Putamen (tissue), 1 donor: ENCODE measurements at places on chromosomes 2 and 18.

DNA sequence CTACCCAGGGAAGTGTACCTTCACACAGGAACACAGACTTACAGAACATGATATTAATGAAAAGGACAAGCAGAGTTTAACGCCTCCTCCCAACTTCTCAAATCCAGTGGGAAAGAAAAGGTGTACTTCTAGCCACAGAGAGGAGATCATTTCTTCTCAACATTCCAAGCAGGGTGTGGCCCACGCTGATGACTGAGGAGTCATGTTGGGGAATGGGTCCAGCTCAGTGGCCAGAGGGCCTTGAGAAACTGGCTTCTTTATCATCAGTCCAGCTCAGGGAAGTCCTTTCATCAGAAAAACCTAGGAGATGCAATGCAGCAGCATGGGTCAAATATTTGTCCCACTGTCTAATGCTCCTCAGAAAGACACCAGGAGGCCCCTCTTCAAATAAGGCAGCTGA, 63.0 kb downstream of the RBM43 start:
- DNase-seq, result no peak

GRCh38 chr2:172012677-172013391, 13.1 kb downstream of the METAP1D start:
- no peak for DNase-seq

DNA sequence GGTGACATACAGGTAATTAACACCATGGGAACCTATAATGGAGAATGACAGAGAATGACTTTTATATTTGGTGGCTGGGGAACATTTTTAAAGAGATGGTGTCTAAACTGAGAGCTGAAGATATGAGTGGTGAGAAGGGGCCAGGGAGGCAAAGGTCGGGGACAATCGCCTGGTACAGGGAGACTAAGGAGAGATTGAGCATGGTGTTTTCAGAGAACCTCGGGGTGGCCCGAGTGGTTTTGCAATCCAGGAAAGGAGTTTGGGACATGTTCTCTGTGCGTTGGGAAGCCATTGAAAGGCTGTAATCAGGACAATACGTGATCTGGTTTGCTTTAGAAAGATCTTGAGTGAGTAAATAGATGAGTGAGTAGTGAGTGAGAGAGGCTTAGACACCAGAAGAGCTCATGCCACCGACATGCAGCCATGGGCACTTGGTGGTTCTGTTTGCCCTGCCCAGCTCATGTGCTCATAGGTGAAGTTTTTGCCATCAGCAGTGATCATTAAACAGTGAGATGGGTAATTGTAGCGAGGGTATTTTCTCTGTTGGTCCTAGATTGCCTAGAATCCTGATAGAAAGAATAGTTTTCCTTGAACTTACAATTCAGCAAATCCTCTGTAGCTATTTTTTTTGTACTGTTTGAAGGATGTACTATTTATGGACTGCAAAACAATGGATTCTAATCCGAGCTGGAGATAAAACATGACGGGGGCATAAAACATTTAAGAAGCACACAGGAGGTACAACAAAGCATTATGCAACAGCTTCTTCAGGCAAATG, 114.7 kb downstream of the SH3RF3 start:
- DNase-seq, result no peak

- DNase-seq, result no peak
These were observed 69.8 kb upstream of the KCTD1 start for GRCh38 chr18:26618135-26618534.

DNA sequence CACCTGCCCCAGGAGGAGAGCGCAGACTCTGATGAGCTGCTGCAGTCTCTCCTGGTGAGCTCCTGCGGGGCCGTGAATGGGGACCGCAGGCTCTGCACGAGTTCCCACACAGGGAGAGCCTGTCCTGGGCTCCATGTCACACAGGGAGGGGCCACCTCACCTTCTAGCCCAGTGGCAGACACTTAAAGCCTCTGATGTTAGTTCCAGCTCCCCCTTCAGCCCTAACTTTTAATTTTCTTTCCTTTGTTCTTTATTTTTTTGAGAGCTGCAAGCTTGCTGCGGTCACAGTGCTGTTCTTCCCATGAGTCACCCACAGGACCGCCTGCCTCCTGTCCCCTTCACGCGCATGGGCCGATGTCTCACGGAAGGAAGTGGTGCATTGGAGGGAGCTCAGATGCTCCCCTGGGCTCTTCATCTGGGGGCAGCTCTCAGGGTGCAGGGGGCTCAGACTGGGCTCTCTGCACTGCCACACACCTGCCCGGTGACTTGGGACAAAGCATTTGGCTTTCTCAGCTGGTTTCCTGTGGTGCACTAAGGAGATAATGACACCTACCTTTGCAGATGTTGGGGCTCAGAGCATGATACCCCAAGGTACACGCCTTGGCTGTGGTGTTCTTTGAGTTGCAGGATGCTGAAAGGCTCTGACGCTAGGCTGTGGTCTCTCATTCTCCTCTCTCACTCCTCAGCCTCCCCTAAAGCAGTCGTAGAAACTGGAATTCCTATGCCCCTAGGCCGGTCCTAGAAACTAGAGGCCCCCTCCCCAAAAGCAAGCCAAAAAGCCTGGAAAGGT, 37.2 kb upstream of the PXDN start:
- DNase-seq, result no peak

GRCh38 chr2:135022952-135023880, 24.0 kb downstream of the MAP3K19 start:
- no peak for DNase-seq

- DNase-seq, result no peak
These were observed 123.5 kb upstream of the EML6 start for GRCh38 chr2:54599914-54600313.

GRCh38 chr18:9851511-9851910, 34.3 kb upstream of the TXNDC2 start:
- DNase-seq, result no peak

DNA sequence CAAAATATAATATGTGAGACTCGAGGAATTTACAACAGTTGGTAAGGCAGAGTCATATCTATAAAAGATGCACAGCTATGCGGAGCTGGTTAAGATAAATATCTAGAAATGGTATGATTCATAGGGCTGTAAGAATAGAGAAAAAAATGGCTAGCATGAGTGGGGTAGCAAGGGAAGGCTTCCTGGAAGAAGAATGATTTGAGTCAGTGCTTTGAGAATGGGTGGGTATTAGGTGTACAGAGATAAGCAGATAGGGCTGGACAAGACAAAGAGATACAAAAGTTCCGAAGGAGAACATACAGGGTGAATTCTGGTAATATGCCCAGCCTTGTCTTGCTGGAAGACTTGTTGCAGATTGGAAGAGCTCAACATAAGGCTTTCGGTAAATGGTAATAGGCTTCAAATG, 291.5 kb upstream of the CCDC68 start:
- DNase-seq, result no peak

GRCh38 chr2:158714420-158714819, 80.7 kb upstream of the DAPL1 start:
- no peak for DNase-seq

DNA sequence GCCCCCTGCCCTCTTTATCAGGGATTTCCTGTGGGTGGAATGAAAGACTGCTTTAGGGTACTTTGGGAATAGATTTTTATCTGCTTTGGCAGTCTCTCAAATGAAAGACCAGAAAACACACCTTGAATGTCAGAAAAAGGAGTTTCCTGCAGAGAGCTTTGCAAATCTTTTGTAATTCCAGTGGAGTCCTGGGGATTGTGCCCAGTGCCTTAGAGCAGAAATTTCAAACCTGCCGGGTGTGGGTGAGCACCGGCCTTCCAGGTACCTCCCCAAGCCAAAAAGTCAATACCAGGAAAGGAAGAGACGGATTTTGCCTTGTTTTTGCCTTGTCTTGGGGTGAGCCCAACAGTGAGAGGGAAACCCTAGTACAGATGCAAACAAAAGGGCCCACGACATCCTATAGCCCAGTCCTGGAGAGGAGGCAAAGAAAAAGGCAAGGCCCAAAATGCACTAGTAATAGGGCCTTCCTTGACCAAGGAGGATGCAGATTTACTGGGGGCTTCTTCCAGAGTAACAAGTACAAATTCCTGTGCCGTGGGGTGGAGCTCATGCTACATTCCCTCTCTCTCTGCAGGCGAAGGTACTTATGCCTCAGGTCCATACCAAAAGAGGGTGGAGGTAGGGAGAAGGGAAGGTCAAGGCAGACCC, 36.4 kb downstream of the FOXI3 start:
- no peak for DNase-seq

- no peak for DNase-seq
These were observed 332.4 kb downstream of the GULP1 start for GRCh38 chr2:188623995-188624643.

GRCh38 chr2:158199928-158200650, 98.4 kb downstream of the UPP2 start:
- DNase-seq, result no peak

DNA sequence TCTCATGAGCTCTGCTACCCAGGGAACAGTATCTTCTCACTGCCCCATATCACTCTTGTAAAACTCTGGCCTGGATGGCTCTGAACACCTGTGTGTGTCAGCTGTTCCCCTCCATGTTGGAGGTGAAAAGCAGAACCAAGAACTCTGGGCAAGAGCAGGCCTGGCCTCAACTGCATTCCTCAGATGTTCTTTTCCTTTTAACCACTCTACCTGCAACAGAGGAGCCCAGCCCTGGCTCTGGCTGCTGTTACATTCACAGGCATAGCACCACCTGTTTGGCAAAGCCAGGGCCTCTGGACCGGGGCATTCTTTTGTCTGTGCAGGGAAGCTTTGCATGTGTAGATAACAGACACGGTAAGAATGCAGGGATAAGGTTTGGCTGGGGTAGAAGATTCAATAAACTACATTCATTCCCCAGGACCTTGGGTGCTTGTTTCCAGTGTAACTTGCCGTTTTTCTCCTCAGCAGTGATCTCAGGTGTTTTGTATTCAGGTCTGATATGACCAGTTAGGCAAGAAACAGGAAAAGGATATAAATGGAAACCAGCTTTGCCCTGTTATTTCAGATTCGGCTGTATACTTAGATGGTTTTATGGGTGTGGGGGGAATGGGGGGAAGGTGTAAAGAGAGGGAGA, 95.1 kb downstream of the SPTBN1 start:
- DNase-seq, result no peak

DNA sequence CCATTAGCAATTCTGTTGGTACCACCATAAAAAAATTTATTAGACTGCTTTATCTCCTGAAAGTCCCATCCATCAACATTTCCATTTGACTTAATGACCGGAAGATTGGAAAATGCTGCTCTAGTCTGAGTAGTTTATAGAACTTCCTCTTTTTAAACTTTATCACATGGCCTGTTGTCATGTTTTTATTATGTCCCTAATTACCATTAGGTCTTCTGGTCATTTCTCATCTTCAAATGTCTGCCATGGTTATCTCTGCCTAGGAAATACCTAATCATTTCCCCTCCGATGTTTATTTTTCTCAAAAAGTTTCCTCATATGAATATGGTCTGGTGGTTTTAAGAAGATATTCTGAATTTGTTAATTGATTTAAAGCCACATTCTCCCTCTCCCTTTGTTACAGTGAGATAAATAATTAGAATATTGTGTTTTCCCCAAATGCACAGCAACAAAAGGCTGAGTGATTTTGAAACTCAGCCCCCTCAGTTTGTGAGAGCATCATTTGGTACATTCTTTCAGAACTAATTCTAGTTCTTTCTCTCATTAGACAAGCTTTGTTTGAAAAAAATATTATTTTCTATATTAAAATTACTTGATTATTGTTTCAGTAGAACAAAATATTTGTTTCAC, 317.1 kb upstream of the ST6GAL2 start:
- DNase-seq, result no peak

- no peak for DNase-seq
These were observed 349.0 kb downstream of the CYRIA start for GRCh38 chr2:16316456-16317210.

DNA sequence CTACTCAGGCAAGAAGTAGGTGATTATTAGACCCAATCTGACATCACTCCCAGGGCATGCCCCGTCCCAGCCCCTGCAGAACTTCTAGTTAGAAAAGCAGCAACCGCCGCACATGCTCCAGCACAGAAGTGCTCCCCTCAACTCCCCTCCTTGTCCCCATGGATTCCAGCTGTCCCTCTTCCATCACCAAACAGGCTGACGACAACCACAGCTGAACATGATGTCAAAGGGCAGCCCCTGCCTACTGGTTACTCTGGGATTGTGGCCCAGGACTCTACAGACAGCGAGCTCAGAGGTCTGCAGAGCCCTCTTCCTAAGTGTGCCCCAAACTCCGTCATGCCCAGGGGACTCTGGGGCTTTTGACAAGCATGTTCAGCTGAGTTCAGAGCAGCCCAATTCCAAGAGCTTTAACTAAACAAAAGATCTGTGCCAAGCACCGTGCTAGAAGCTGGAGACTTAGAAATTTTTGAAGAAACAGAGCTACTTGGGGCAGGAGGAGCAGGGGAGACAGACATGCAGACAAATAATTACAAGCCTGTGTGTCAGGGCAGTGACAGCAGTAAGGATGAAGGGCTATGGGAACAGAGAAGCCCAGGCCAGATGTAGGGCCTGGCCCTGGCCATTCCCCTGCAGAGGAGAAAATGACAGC, 148.1 kb downstream of the BCL11A start:
- DNase-seq, result no peak

GRCh38 chr2:15189216-15189615, 371.9 kb downstream of the NBAS start:
- no peak for DNase-seq

DNA sequence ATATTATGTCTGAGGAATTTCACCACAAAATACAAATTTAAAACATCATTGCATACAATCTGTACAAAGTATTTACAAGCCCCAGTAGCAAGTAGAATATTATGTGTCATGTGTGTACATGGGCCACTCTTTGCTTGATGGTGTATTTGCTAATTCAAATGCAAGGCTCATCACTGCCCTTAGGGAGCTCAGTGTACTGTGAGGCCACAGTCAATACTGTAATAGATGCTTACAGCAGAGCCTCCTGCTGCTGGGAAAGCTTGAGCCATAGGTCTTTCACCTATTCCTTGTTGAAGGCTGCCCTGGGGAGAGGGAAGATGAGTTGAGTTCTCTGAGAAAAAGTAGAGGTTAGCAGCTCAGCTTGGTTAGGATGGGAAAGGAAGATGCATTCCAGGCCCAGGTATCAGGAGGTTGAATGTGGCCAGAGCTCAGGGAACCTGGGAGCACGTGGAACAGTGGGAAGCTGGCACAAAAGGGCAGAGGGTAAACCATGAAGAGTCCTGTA, 189.6 kb downstream of the LRP1B start:
- no peak for DNase-seq

GRCh38 chr2:232323328-232323650, 55.3 kb upstream of the ALPP start:
- no peak for DNase-seq

- no peak for DNase-seq
These were observed 601.1 kb upstream of the SETBP1 start for GRCh38 chr18:44079606-44080005.
